Stimulated activated naive CD8-positive, alpha-beta T cell treated with anti-CD3 and anti-CD28 coated beads, Interleukin-15, Interleukin-2, amounts not matched to agents 100 U/mL and 50 U/mL, for 24 hours (primary cell): ENCODE measurements at places on chromosomes 6 and 20.

GRCh38 chr20:44166008-44166407 lies 21.0 kb downstream of the JPH2 start:
- no peak for DNase-seq

DNA sequence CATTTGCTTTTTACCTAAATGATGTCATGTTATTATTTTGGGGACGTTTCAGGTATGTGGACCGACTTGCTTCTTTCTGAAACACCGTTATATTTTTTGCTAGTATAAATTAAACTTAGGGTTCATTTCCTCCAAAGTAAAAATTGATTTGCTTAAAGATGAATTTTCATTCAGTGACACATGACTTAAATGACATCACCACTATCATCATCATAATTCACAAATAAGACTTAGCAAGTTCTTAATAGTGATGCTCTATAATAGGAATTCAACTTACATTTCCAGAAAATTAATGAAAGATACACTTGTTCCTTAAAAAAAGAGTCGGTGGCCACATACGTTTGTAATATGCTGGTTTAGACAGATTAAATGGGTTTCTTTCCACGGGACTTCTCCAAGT lies 9.3 kb downstream of the IRF4 start:
- DNase-seq, result no peak

- no peak for DNase-seq
Measured at GRCh38 chr6:132459605-132459952, 53.3 kb downstream of the STX7 start.

GRCh38 chr6:105804000-105804399 lies 282.1 kb upstream of the PRDM1 start:
- DNase-seq, result no peak

DNA sequence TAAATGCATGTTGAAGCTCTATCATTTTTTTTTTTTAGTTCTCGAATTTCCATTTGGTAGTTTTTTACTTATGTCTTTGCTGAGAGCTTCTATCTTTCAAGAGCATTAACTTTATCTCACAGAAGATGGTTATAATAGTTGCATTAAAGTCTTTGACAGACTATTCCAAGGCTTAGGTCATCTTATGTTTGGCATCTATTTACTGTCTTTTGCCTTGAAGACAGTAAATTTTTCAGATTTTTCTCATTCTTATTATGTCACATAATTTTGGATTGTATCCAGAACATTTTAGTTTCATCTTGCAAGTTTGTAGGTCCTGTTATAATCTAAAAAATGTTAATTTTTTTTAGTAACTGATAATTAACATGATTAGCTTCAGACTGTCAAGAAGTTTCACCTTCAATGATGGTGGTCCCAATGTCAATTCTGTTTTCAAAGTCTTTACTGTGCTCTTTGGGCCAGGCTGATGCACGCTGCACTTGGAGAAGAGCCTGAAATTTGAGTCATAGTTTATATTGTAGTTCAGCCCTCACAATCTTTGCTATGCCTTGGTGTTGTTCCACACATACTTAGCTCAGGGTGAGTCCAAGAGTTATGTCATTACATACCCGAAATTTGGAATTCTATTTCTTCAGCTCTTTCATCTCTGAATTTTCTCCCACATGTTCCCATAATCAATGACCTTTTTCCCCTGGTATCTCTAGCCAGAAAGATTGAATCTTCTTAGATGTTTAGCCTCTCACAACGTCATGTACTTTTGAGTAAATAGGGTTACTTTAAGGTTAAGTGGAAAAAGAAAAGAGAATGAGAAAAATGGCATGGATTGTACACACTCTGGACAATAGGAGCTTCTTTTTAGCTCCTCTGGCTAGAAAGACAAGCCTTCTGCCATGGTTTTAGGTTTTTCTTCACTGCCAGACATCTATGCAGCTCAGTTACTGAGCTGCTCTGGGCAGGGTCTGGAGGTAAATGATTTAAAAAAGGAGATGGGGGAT lies 110.3 kb upstream of the BTBD3 start:
- DNase-seq, result no peak

- DNase-seq, result no peak
Measured at GRCh38 chr6:7692453-7692784, 33.5 kb upstream of the BMP6 start.

- DNase-seq, result no peak
Measured at GRCh38 chr6:70124882-70125545, 177.9 kb downstream of the COL9A1 start.

DNA sequence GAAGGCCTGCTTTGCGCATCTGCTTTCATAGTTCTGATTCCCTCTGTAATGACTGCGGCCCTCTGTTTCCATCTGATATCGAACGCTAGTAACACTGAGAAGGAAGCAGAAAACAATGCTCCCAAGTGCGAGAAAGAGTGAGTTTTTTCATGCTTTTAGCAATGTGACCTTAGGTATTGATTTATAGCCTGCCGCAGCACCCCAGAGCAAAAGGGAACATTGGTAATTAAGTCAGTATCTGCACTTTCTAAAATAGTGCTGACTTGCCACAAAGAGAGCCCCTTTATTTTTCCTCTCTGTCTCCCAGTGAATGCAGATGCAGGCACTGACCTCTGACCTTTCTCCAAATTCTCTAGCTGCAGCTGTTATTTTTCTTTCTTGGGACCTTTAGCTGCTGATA lies 129.8 kb downstream of the HDGFL1 start:
- DNase-seq, result no peak

DNA sequence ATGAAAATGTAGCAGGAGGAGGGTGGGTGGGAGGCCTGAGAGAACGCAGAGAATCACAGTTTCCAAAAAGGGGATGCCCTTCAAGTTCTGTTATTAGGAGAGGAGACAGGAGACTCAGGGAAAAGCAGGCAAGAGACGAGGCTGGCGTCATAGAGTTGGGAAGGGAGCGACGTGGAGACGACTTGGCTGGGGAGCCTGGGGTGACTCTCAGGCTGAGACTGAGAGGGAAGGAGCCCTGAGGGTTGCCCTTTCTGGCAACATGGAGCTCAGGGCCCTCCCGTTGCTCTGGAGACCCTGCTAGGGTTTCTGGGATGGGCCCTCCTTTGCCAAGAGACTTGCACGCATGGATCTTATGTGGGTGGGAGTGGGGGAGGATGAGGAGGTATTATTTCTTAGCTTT lies 108.9 kb downstream of the CDH4 start:
- DNase-seq, result no peak

GRCh38 chr6:81451787-81452186 lies 300.7 kb downstream of the TENT5A start:
- no peak for DNase-seq

DNA sequence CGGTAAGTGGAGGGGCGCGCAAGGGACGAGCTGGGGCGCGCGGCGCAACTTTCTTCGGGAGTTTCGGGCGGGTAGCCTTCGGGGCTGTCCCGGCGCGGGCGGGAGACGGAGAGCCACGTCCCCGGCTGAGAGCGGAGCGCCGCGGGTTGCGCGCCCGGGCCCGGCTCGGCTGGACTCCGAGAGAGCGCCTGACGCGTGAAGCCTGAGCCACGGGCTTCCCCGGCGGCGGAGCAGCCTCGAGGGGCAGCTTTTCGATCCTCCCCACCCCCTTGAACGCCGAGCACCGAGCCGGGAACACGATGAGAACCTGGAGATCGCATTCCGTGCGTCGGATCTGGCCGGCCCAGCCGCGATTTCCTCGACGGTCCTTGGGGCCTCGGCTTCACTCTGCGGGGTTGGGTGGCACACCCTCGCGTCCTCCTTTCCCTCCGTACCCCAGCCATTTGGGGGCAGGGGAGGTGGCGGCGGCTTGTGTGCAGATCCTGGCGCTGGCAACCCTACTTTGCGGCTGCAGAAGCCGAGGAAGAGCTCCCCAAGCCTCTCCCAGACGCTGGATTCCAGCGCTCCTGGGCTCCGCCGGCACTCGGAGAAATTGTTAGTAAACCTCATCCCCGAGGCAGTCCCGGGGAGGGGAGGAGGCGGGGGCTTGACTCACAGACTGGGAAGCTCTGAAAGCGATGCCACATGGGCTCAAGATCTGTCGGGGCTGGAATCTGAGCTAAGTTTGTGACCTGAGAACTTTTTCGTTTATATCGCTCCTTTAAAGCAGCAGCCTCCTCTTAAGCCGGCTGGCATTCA lies 572 bp downstream of the DSE start:
- DNase-seq, result peak; percentile 59

- DNase-seq, result no peak
Measured at GRCh38 chr6:97815301-97815812, 532.3 kb upstream of the MMS22L start.

GRCh38 chr6:40185486-40185885 lies 251.2 kb upstream of the MOCS1 start:
- DNase-seq, result no peak

- no peak for DNase-seq
Measured at GRCh38 chr20:56636716-56637115, 7.6 kb downstream of the TFAP2C start.

DNA sequence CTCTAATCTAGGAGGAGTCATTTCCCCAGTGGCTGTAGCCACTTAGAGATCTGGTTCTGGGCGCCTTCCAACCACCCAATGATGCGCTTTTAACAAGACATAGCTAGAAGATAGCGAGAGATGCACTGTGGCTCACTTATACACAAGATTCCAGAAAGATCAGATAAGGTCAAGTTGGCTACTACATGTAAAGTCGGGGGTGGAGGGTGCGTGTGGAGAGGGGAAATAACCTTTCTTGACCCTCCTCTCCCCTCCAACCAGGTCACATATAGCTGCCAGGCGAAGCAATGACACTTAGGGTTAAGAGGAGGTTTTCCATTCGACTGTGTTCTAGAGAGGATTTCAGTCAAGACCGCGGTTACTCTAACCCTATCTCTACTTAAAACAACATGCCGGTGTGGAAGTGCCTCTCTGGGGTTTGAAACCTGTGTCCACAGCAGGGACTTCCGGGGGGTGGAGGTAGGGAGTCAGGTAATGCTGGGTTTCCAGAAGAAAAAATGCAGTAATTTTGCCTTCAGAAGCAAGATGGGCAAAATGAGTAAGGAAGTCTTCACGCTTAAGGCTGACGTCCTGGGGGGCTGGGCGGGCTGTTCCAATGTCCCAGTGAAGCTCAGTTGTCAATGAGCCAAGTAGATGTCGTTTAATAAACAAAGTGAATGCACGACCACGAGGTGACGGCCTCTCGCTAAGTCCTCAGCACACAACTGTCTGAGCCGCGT lies 1.8 kb upstream of the SIM1 start:
- DNase-seq, result no peak

DNA sequence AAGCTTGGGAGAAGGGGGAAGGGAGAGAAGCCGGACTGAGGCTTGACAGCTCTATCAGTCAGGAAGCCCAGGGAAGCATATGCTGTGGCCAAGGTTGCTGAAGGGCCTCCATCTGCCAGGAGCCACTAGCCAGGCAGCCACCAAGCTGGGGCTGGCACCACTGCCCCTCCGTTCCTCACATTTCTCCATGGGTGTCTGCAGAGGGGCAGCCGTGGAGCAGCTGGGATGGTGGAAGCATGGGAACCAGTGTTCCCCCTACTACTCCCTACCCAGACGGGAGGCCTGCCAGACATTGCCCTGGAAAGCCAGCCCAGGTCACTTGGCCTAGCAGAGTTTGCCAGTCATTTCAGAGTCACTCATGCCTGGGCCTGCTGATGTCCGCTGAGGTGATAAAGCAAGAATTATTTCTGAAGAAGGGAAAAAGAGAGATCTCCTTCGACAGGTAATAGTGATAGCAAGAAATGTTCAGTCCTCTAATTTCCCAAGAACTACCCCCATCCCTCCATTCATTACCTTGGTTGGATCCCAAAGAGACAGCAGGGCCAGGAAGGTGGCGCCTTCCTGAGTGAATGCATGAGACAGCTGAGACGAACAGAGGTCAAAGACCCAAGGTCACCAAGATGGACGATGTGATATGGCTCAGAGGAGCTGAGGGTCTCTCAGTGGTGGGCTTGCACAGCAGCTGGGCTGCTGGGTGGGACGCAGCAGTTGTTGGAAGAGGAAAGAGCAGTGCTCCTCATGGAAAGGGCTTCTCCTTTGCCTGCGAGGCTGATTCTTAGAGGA lies 21.9 kb downstream of the SNPH start:
- no peak for DNase-seq

DNA sequence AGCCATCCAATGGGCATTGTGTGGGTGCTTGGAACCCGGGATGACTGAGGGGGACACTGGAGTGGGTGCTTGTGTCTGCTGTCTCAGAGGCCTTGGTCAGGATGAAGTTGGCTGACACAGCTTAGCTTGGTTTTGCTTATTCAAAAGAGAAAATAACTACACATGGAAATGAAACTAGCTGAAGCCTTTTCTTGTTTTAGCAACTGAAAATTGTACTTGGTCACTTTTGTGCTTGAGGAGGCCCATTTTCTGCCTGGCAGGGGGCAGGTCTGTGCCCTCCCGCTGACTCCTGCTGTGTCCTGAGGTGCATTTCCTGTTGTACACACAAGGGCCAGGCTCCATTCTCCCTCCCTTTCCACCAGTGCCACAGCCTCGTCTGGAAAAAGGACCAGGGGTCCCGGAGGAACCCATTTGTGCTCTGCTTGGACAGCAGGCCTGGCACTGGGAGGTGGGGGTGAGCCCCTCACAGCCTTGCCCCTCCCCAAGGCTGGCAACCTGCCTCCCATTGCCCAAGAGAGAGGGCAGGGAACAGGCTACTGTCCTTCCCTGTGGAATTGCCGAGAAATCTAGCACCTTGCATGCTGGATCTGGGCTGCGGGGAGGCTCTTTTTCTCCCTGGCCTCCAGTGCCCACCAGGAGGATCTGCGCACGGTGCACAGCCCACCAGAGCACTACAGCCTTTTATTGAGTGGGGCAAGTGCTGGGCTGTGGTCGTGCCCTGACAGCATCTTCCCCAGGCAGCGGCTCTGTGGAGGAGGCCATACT lies 49.4 kb downstream of the PYGB start:
- no peak for DNase-seq

DNA sequence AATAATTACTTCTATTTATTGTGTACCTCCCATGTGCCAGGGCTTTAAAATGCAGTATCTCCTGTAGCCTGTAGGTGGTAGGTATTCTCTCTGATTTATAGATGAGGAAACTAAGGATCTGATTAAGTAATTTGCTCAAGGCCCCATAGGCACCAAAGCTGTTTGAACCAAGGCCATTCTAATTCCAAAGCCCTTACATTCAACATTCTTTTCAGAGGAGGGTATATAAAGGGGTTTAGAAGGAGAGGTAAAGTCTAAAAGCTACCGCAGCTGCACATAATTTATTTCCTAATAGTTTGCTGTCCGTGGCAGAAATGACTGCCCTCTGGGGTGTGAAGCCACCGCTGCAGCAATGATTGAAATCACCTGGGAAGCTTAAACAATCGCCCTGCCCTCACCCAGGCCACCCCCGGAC lies 95.0 kb upstream of the FAM8A1 start:
- DNase-seq, result no peak

DNA sequence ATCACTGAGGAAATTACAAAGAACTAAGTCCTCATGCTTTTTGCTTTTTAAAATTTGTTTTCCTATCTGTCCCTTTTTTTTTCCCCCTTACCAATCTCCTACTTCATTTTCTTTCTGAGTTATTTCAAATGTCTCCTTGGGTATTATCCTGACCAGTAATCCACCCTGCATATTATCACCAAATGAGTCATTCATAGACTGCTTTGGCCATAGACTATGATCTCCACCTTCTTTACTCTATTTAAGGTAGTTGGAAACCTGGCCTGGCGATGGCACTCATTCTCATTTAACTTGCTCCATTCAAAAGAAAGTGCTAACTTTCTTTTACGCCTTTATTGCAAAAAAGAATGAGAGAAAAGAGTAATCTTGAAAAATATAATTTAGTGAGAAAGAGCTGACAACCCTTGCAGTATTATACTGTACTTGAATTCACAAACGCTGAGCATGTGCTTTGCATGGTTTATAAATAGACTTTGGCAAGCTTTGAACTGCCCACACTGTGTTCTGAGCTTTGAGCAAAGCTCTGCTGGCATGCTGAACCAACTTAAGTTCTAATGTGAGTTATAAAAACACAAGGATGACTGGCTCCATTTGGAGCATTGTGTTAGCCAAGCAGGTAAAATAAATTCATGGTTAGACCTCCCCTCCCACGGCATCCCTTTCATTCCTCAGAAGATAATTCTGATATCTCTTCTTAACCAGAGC lies 198.9 kb downstream of the NKAIN2 start:
- no peak for DNase-seq
